B cell (primary cell): ENCODE measurements at places on chromosomes 4 and X. TPM values are rescaled to one million over a fixed set of nuclear protein-coding genes. Genes with fewer than 3 reads are reported as not detected.
A peak's percentile ranks its signal among the peaks of the same experiment; 100 is the strongest.

ZNF518B gene
- 36.0 and 39.8 TPM in 2 replicates for total RNA-seq

CT83 gene
- total RNA-seq, result not detected in 2 replicates

FDCSP gene
- not detected in 2 replicates for total RNA-seq

BMP3 gene
- 0.46 and 0.57 TPM in 2 replicates for total RNA-seq

ANXA3 gene
- total RNA-seq, result not detected in 2 replicates

EGF gene
- not detected in 2 replicates for total RNA-seq

GLOD5 gene
- total RNA-seq, result not detected in 2 replicates

GRCh38 chr4:186227221-186227620, at the start of gene KLKB1:
Gene KLKB1, plus strand, starts transcription at chr4:186227507. Its CDS starts 689 bp downstream, at chr4:186228196.
- no peak for DNase-seq

DNA sequence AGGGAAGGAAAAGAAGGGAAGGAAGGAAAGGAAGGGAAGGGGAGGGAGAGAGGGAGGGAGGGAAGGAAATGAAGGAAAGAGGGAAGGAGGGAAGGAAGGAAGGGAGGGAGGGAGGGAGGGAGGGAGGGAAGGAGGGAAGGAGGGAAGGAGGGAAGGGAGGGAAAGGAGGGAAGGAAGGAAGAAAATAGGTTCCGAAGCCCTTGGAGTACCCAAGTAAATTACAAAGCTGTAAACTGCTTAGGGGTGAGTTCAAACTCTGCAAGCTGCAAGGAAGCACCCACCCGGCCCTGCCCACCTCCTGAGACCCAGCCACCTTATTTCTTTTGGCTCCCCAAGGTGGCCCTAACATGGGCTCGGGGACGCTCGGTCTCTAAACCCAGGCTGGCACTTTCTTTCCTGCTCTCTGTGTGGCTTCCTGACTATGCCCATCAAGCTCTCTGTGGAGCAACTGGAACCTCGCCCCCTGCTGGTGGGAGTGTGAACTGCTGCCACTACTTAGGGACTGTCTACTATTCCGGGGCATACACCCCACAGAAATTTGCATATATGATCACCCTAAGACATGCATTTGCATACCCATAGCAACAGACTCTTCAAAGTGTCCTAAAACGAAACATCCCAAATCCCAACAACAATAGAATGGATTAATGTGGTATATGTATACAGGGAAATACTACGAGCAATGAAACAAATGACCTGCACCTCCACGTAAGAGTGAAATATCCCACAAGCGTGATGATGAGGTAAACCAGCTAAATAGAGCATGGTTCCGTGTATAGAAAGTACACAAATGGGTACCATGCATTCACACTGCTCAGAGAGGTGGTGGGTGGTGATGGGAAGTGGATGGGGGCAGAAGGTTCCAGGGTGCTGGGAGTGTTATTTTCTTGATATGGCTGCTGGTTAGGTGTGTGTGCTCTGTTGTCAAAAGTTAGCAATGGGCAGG, 151.7 kb upstream of the TBL1X start:
- peak; percentile 58 for DNase-seq

DNA sequence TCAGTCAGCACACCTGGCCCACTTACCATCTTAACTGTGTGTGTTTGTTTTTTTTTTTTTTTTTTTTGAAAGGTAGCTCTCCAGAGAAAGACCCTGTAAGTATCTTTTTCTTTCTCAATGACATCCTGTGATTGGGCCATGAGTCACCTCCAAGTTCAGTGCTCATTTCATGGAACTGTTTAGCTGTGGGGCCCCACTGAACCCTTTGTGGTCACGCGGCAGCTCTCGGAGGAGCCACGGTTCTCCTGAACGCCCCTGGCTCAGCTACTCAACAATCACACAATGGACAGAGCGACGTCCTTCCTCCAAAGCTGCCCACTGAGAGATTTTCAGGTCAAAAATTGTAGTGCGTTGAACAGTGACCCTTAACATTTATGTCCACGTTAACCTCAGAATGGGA, 14.2 kb upstream of the IL3RA start:
- DNase-seq, result no peak

GRCh38 chrX:76454456-76454927, 27.0 kb downstream of the MAGEE1 start:
- DNase-seq, result peak; percentile 33

DNA sequence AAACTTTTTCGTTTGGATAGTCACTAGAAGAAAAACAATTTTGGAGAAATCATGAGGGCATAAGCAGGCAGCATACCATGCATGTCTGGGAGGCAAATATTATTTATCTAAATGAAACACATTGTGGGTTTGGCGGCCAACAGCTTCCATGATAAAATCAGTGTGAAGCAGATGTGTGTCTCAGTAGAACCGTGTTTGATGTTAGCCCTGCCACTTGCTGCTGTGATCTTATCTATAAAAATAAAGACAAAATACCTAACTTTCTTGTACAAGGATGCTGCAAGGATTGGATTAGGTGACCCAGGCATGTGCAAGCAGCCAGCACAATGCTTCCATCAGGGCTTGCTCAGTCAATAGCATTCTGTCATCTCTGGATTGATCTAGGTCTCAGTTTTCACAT, 341.4 kb downstream of the PACRGL start:
- no peak for DNase-seq

GRCh38 chr4:89539797-89540711, 232.5 kb upstream of the GPRIN3 start:
- DNase-seq, result no peak

DNA sequence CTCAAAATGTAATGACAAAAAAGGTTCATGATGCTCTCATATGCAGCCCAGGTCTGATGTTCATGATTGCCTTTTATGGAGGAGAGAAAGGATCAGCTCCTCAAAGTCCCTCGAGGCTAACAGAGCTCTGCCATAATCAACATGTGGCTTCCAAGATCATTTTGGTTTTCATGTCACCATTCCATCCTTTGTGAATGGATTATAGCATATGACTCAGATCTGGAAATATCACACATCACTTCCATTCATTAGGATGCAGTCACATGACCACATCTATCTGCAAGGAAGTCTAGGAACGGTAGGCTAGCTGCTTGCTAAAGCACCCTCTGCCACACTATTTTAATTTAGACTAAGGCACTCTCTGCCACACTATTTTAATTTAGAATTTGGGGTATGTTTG, 77.6 kb downstream of the COX18 start:
- no peak for DNase-seq

- no peak for DNase-seq
These were observed 9.0 kb downstream of the FUNDC2 start for GRCh38 chrX:155035688-155036087.

- no peak for DNase-seq
These were observed 38.1 kb downstream of the KDR start for GRCh38 chr4:55087009-55087912.

- DNase-seq, result no peak
These were observed 3.6 kb downstream of the UBL4A start for GRCh38 chrX:154482786-154483185.

- DNase-seq, result no peak
These were observed 102.8 kb downstream of the KDM6A start for GRCh38 chrX:44975666-44976263.

DNA sequence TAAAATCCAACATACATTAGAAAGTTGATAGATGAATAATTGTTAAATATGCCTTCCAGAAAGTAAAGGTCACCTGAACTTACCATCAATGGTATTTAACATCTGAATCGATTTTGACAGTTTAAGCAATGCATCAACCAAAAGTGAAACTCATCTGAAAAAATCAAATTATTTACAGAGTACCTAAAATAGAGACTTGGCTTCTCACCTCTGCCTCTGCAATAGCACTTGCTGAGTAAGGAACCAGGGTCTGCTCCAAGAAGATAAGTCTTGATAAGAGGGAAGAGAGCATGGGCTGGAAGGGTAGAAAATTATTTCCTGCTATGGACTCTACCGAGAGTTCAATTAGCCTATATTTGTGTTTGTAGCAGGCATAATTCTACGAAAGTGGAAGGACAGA, 868.3 kb downstream of the STIM2 start:
- no peak for DNase-seq
